Nucleus accumbens (tissue), 56 donors: ENCODE measurements at places on chromosomes 16 and 17.

DNA sequence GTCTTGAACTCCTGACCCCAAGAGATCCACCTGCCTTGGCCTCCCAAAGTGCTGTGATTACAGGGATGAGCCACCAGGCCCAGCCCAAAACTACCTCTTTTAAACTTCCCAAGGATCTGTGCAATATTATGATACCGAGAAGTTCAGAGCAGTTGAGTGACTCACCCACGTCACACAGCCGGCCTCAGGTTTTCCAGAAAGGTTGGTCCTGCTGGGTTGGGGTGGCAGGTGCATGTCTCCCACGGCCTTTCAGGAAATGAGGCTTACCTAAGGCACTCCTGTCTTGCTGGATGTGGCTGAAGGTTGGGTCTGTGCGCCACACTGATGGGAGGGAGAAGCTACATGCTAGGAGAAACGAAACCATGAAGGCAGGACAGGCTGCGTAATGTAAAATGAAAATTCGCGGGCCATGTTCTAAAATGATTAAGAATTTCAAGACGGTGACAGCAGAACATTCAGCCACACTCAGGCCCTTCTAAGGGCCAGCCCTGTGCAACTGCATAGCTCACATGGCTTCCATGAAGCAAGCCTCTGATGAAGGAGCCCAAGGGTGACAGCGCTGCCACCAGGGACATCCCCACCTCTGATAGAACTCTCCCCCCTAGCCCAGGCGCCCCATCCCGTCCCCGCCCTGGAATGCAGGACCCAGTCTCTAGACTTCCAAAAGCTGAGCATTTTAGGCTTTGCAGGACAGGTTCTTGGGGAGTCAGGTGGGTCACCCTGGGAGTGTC is 6.6 kb upstream of the GLIS2 start:
- DNase-seq: no peak

GRCh38 chr16:20918486-20919239 is 18.1 kb downstream of the LYRM1 start:
- no peak for DNase-seq

GRCh38 chr17:5638596-5638995 is 54.3 kb upstream of the NLRP1 start:
- DNase-seq: no peak

DNA sequence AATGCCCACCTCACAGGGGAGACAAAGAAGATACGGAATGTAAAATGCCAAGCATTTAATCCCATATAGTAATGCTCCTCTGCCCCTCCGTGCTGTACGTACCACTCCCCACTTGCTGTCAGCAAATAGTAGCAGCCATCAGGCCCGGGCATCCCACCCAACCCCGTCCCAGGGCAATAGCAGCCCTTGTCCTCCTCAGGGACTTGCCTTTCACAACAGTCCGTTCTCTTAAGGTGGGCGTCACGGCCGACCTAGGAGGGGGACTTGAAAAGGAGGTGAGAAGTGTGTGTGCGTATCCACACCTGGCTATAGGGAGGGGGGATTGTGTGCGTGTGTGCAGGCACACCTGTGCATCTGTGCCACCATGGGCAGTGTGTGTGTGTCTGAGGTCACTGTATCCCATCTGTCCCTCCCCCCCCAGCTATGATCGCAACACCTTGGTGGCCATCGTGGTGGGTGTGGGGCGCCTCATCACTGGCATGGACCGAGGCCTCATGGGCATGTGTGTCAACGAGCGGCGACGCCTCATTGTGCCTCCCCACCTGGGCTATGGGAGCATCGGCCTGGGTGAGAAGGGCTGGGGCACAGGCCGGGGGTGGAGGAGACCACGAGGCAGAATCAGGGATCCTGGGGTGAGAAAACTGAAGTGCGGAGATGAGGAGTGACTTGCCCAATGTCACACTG is 4.0 kb downstream of the FKBP10 start:
- no peak for DNase-seq

DNA sequence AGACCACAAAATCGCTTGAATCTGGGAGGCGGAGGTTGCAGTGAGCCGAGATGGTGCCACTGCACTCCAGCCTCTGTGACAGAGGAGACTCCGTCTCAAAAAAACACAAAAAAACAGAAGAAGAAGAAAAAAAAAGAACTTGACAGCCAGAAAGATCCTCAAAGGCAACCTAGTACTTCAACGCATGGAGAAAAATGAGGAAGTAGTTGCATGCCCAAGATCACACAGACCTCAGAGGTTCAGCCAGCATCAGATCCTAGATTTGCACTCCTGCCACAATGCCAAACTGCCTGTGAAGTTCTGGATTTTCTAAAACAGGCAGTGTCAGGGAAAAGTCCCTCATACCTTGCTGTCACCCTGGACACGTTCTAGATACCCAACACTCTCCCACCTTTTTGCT is 1.5 kb downstream of the ATPAF2 start:
- DNase-seq: no peak

DNA sequence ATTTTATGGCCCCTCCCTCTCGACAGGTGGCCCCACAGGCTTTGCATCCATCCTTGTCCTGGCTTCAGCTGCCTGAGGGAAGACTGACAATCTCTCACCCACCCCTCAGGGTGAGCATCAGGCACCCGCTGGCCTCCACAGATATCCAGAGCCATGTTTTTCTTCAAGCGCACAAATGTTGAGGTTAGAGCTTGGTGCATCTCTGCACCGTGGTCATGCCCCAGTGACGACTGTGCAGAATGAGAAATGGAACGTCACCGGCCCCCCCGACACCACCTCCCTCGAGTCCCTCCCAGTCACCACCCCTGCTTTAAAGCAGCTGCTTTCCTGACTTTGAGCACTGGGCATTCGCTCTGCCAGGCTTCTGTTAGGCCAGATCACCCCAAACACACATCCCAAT is 19.8 kb upstream of the TIMP2 start:
- DNase-seq: no peak

DNA sequence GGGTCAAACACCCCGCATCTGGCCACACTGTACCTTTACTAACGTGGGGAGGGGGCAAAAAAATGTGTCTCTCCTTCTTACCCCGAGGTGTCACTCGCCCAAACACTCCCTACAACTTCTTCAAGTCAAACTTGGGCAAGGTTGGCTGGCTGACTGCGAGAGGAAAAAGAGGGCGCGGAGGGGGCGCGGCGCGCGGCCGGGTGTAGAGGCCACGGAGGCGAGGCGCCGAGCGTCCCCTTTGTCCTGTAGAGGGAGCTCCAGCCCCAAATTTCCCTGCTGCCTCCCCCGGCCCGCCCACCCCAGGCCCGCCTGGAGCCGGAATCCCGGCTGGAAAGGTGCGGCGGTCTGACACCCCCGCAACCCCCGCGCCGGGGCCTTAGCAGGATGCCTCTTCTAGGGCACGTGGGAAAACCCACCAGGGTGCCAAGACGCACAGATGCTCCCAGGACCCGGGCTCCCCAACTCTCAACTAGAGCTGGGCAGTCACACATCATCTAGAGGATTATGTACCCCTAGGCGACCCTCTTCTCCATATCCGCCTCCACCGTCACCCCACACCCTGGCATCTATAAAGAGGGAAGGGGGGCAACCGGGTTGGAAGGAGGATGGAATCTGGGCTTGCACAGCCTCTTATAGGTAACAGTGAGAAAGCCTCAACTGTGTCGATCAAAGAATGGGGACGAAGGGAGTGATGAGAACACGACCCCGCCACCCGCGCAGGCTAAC is 4.2 kb downstream of the IRX3 start:
- DNase-seq: peak; percentile 17
